Activated CD4-positive, alpha-beta memory T cell treated with anti-CD3 and anti-CD28 coated beads for 36 hours (primary cell): ENCODE measurements at places on chromosomes 6 and 20.
A peak's percentile ranks its signal among the peaks of the same experiment; 100 is the strongest.

GRCh38 chr6:156174031-156174890 is 602.9 kb upstream of the ARID1B start:
- DNase-seq, result peak; percentile 74

GRCh38 chr20:63447320-63447719 is 25.1 kb downstream of the KCNQ2 start:
- no peak for DNase-seq

DNA sequence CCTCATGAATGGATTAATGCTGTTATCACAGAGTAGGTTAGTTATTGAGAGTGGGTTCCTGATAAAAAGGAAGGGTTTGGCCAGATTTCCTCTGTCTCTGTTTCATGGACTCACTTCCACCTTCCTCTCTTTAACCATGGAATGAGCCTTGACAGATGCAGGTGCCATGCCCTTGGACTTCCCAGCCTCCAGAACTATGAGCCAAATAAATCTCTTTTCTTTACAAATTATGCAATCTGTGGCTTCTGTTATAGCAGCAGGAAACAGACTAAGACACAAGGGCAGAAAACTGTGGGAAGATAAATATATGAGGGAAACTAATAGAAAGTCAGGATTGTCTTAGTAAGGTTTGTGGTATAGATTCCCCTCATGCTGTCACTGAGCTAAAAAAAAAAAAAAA is 106.5 kb downstream of the QRSL1 start:
- no peak for DNase-seq

- no peak for DNase-seq
Observed at GRCh38 chr6:87366072-87366827, 21.6 kb downstream of the C6orf163 start.

GRCh38 chr6:170460641-170461040 is 92.5 kb downstream of the PSMB1 start:
- no peak for DNase-seq

DNA sequence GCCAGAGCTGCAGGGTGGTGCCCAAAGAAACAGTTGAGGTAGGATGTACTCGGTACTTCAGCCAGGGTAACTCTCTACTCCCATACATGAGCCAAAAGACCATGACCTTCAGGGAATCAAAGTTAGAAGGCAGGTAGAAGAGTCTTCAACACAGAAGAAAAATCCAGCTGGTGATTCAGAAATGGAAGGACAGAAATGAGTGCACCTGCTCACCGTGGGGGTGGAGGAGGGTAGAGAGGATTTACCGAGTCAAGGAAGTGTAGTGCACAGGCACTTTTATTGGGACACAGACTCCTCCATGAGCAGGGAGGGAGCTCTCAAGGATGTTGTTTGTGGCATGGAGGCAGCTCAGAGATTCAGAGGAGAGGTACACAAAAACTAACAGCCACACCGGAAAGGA is 330.3 kb upstream of the PRDM1 start:
- DNase-seq, result peak; percentile 41

DNA sequence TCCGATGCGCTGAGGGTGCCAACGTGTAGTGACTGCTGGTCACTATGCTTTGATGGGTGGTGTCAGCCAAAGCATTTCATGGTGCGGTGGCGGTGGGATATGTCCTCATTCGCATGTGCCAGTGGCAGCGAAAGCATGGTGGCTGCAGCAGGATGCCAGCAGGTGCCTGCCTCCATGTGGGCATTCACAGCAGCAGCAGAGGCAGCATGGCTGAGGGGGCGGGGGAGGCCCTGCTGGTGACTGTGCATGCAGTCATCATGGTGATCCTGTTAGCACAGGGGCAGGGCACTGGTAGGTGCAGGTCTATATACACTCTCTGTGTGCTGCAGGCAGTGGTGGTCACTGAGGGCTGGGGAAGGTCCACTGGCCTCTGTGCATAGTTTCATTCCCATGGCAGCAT is 22.0 kb downstream of the FIG4 start:
- DNase-seq, result peak; percentile 53

GRCh38 chr6:14619419-14619781 is 501.8 kb downstream of the CD83 start:
- DNase-seq, result no peak

- DNase-seq, result peak; percentile 76
Observed at GRCh38 chr6:143513410-143513809, 1.9 kb upstream of the FUCA2 start.

DNA sequence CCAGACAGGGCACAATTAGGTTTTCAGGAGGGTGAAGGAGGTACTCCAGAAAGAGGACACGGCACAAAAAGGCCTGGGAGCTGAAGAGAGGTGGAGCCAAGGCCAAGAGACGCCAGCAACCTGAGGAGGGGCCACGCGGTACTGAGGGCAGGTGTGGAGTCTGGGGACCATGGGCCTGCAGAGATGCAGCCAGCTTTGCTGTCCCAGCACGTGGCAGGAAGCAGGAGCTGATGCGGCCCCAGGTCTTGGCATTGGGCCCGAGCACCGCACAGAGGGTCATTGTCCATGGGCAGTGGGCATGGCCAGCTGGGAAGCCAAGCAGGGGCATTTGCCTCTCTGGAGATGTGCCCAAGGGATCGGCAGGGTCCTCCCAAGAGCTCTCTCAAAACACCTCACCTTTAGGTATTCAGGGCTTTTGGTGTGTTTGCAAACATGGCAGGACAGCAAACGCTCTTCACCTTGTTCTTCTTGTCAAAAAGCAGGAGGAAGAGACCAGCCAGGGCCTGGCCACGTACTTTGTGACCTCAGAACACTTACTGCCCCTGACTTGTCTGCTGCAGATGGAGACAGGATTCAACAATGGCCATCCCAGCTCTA is 1.4 kb upstream of the BPIFB1 start:
- no peak for DNase-seq

GRCh38 chr20:51469046-51469445 is 73.5 kb downstream of the NFATC2 start:
- DNase-seq, result no peak

DNA sequence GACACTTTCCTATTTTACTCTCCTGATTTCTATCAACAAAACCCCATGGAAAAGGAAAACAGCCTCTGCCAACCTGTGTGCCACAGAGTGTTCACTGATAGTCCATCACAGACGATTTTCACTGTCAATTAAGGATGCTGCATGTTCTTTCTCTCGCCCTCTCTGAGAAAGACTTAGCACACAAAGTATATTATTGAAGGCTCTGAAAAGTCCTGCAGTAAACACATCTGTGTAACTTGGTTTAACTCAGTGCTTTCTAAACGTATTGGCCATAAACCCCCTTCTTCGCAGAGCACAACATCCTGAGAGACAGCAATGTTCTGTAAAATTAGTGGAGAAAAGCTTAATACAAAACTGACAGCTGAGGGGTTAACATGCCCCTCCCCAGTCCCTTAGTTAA is 26.6 kb downstream of the MDGA1 start:
- DNase-seq, result no peak

DNA sequence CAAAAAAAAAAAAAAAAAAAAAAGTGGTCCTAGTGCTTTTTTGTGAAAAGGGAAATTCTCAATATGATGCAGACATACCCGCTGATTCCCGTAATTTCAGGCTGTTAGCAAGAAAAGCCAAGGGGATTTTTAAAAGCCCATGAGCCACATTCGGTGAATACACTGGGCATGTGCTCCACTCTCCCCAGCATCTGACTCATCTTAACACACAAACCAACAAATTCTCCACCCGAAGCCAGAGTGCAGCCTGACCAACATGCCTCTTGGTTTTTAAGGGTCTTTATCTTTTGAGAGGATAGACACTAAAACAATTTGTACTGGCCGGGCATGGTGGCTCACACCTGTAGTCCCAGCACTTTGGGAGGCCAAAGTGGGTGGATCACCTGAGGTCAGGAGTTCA is 45.5 kb upstream of the CD83 start:
- DNase-seq, result peak; percentile 42

GRCh38 chr20:57091748-57092111 is 174.7 kb downstream of the BMP7 start:
- no peak for DNase-seq

DNA sequence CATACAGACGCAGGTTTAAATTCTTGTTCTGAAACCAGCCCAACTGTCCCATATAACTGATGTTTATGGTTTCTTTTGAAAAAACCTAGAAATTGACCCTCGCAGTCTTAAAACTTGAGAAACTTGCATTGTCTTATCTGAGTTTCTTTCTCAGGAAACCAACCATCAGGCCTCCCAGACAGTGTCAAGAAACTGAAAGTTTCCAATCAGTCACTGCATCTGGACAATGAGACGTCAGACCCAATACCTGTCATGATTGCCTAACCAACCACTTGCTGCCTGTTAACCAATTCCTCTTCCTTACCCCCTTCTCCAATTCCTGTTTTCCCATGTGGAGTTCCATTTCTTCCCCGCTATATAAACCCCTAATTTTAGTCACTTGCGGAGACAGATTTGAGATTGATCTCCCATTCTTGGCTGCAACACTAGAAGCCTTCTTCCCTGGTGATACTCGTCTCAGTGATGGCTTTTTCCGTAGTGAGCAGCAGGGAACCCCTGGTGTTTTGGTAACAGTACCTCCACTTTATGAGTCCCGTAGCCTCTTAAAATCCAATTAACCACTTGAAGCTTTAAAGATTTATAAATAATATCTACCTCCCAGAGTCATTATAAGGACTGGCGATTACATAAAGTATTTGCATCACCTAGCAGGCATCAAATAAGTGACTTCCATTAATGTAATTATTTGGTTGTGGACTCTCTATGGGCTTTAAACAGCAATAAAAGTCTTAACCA is 49.3 kb downstream of the GPR63 start:
- no peak for DNase-seq

- no peak for DNase-seq
Observed at GRCh38 chr6:94463306-94463705, 1043.9 kb upstream of the EPHA7 start.

DNA sequence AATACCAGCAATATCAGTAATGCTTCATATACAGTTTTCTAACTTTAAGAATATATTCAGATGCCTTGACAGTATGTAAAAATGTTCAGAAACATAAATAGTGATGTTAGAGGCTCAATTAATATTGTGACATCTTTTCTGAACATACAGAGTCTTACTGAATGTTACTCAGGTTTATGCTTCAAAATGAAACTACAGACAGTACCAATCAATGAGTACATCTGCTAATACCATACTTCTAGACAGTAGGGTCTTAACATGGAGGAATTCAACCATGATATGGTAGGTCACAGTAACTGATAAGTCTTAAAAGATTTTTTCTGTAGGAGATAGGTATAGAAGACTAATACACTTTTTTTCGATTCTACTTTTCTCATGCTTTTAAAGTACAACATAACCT is 8.3 kb downstream of the GCLC start:
- no peak for DNase-seq

DNA sequence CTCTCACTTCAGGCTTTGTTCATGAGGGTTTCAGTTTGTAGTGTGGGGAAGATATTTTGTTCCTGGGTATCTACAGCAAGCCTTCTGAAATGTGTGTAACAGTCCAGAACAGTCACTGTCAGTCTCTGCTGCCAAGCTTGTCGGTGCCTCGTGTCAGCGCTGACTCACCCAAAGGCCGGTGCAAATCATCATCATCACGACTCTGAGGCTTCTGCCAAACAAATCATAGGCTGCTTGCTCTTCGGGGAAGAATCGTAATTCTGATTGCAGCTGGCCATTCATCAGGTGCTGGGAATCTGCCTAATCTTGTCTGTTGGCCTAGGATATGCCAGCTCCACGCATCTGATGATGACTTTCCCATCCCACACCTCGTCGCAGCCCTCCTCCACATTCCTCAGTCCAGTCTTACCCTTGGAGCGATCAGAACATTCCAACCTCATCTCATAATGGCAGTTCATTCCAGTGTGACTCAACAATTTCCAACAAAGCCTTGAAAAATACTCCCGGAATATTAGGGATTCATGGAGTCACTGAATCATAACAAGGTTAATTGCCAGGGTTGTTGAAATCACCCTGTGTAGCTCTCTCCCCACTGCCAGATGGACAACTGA is 40.9 kb downstream of the ALDH8A1 start:
- DNase-seq, result peak; percentile 50

DNA sequence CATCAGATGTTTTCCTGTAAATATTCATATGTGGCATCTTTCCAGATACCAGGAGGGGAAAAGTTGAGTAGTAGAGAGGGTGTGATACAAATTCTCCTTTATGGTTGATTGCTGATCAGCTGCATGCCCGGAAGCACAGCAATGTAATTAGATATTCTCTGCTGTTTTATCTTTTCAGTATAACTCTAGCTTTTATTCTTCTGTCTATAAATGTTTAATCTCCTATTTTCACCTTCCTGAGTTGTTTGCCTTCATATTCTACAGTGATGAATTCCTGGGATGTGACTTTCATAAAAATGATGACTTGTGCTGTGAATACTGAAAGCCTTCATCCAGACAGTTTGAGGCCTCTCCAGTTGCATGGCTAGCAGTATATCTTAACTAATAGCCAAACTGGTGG is 53.7 kb downstream of the SH3BGRL2 start:
- DNase-seq, result no peak

DNA sequence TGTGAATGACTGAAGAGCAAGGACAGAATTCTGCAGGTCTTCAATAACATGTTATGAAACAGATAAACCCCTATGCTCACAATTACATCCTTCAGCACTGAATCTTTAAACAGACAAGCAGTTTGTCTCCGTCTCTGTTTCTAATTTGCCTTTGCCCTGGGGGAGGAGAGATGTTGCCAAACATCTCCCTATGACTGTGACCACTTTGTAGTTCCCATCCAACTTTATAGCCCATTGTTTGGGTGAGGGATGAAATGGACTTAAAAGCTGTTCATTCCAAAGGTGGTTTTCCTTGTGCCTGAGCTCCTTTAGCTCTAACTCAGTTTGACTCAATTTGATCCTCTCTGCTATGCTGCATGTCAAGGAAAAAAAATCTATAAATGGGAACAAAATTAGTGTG is 19.5 kb upstream of the ADTRP start:
- DNase-seq, result no peak

GRCh38 chr6:25966711-25967110 is 4.1 kb downstream of the TRIM38 start:
- DNase-seq, result peak; percentile 63

- DNase-seq, result no peak
Observed at GRCh38 chr20:15155848-15156401, 818.5 kb upstream of the FLRT3 start.

- DNase-seq, result no peak
Observed at GRCh38 chr6:161091972-161092701, 100.6 kb downstream of the MAP3K4 start.

DNA sequence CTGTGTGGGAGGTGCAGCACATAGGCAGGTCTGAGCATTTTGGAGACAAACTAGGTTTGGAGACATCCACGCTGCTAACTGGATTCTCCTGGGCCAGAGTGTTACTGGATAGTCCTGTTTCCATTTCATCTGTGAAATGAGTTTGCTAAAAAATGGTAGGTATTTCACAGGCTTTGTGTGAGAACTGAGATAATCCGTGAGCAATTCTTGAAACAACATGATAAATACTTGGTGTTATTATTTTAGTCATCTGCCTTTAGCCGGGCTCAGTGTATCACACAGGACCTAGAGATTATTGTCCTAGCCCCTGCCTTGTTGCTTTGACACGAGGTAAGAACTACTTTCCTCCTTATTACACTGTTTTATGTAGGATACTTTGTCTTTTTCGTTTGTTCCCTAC is 63.0 kb downstream of the PRR18 start:
- no peak for DNase-seq
